Activated T-cell treated with anti-CD3 and anti-CD28 coated beads, Interleukin-2, amount 50 U/mL, for 24 hours (primary cell): ENCODE measurements at places on chromosomes 12 and 14.

GRCh38 chr12:54296393-54297099 lies 4.3 kb downstream of the NFE2 start:
- DNase-seq: no peak

DNA sequence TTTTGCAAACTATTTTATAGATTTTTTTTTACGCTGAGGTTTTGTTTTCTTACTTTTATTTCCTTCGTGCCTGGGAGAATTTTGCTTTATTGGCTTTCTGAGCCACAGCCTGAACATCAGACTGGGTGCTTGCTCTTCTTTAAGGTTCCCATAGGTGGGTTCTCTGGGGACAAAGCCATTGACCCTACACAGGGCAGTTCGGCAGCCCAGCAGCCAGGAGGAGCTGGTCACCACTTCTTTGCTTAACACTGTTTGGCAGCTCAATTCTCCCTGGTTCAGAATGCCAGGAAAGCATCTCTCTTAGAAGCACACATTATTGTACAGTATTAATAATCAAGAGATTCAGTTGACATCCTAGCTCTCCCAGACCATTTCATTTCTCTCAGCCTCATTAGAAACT lies 140.8 kb upstream of the NEDD1 start:
- DNase-seq: no peak

DNA sequence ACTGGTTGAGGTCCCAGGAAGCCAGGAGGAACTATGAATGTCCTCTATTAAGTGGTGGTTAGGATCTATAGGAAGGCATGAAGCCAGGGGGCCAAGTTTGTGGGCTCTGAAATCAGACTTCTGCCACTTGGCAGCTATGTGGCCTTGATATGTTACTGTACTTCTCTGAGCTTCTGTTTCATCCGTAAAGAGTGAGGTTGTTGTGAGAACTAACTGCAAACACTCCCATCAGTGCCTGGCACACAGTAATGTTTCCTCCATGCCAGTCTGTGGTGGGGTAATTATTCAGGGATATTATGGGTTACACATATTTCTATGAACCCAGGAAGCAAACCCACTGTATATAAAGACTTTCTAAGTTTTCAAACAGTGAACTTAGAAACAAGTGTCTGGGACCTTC lies 57.4 kb downstream of the PLXNC1 start:
- no peak for DNase-seq

DNA sequence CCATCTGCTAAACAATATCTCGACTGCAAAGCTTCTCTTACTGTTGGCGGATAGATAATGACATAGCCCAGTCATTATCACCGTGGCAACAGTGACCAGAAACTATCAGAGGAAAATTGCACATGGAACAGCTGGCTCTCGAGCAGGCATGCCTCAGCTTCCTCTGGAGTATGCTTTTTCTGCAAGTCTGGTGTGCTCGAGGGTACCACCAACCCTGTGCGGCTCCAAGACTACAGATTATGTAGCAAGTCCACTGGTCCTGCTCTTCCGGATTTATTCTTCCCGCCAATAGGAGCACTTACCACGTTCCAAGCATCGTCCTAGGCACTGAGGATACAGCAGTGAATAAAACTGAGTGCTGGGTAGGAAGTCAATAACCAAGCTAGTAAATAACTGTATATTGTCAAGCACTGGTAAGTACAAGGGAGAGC lies 1.4 kb upstream of the GLRX5 start:
- DNase-seq: peak; percentile 44

DNA sequence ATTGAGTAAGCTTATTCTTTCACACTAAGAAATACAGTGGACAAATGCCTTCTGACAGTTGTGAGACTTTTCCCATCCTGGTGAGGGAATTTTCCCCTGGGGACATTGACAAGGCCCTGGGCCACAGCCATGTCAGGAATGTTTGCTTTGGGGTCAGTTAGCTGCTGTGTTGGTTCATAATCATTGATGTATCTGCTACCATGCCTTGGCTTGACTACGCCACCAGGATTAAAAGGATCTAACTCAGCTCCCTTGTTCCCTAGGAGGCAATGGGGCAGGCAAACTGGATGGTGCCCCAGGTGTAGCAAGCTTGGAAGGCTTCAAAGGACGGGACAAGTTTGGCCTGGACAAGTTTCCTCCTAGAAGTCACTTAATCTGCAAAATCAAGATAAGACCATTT lies 3.1 kb upstream of the CCDC88C start:
- DNase-seq: no peak

DNA sequence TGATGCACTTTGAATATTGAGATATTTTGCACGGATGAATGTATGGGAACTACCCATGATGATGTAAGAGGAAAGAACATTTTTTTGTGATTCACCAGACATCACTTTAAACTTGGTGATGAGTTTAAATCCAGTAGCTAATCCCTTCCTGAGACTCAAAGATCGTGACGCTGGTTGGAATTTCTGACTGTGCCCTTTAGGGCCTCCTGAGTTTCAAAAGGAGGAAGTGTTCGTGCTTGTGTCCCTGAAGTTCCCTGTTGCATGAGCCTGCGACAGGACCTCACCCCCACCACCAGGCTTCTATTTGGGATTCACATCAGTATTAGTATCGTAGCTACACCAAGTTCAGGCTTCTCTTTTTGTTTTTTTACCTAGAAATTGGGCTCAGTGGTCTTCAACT lies 18.6 kb upstream of the RIN3 start:
- no peak for DNase-seq

GRCh38 chr12:65200007-65200665 lies 30.8 kb downstream of the LEMD3 start:
- no peak for DNase-seq
